ENCODE measurements at places on chromosomes 7 and 10.

- peak; percentile 42 for DNase-seq
Observed at GRCh38 chr7:27235387-27236311, 7.0 kb upstream of the EVX1 start.

DNA sequence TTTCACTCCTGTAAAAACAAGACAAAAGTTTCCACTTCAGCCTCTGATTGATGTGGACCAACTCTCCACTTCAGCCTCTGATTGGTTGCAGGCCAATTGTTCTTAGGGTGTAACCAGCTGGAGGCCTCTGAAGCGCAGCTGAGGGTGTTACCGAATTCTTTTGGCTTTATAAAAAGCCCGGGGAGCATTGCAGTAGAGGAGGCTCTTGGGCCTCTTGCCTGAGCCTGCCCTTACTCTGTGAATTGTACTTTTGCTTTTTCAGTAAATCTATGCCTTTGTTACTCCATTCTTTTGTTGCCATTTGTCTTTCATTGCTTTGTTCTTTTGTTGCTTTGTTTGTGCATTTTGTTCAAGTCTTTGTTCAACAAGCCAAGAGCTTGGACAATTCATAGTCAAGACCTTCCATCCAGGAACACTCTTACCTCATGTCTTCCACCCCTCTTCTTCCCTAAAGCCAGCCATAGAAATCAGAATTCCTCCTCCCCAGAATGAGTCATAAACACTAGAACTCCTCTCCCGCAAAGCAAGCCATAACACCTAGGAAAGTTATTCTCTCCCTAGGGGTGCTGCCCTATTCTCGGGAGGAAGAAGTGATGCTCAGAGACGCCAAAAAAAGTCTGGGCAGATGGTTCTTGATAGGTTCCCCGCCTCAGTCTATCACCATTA is 53.5 kb upstream of the ARMC3 start:
- DNase-seq = no peak

GRCh38 chr7:39172137-39172536 is 194.4 kb downstream of the POU6F2 start:
- no peak for DNase-seq

DNA sequence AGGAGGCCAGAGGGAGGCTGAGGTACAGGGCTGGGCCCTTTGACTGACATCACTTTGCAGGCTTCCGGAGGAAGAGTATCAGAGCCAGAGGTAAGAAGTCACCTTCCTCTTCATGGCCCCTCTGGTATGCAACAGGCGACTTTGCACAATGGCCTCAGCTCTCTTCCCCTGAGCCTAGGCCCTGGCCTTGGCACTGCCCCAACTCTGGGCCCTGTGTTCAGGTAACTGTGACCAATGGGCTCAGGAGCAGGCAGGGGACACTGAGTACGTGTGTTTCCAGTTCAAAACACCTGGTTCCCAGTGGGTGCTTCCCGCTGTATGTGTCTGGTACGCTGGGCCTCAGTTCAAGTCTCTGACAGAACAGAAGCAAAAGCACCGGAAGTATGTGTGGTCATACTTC is 12.1 kb upstream of the PAX2 start:
- no peak for DNase-seq

DNA sequence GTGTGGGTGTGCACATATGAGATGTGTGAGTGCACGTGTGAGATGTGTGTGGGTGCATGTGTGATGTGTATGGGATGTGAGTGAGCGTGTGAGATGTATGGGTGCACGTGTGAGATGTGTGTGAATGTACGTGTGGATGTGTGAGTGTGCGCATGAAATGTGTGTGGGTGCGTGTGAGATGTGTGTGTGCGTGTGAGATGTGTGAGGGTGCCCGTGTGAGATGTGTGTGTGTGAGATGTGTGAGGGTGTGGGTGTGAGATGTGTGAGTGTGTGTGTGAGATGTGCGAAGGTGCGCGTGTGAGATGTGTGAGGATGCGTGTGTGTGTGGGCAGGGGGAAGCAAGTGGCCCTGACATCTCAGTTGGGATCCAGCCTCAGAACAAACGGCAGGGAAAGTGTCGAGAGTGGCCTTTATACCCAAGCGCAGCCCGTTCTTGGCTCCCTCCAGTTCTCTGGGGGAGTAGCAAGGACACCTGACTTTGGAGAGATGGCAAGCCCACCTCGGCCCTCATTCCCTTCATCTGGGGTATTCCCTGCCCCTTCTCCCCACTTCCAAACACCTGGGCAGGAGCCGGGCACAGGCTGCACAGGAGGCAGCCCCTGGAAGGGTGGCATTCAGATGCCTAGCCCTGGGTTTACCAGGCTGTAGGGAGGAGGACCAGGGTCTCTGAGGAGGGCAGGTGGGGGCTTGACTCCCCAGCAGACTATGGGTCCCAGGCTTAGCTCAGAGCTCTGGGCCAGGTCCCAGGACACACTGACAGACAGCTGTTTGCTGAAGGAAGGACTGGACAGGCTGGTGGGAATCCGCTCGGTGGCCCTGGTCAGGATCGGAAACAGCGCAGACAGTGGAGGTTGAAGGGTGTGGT is 31.6 kb downstream of the PPIF start:
- DNase-seq = no peak

- DNase-seq = no peak
Observed at GRCh38 chr7:155844019-155844453, 31.8 kb upstream of the SHH start.

DNA sequence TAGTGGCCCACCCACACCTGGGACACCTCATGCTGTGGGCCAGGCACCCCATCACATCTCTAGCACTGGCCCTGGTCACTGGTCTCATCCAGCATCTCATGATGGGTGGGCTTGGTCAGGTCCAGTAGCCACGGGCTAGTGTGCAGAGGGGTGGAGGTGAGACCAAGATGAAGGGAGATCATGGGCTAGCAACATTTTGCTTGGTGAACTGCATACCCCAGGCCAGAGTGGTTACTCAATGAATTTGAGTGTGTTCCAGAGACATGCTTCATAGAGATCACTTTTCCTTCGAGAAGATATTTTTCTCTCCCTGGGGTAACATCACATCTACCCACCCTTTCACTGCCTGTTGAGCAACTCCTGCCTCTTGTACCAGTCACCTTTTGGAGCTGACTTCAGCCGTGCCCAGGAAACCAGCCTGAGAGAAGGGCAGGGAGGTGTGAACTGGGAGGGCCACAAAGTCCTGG is 44.2 kb downstream of the MINDY4 start:
- no peak for DNase-seq

DNA sequence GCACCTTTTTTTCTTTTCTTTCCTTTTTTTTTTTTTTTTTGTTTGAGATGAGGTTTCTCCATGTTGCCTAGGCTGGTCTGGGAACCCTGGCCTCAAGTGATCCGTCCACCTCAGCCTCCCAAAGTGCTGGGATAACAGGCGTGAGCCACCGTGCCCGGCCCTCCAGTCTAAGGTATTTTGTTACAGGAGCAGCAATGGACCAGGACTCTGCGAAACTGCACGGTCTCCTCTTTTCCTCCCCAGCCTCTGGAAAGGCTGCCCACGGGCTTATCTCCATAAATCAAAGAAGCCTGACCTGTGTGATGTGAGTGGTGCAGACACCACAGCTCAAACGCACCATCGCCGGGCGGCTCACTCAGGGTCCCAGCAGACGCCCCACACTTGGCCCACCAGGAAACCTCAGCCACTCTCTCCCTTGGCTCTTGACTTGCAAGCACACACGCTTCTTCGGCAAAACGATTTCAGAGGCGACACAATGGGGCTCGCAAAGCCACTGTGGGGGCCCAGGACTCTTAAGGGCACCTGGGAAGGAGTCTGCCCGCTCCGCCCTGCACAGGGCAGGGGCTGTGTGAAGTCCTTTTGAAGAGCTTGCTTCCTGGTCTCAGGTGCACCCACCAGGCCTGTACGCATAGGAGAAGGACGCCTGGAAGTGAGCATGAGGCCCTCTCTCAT is 20.6 kb downstream of the WDR86 start:
- no peak for DNase-seq

DNA sequence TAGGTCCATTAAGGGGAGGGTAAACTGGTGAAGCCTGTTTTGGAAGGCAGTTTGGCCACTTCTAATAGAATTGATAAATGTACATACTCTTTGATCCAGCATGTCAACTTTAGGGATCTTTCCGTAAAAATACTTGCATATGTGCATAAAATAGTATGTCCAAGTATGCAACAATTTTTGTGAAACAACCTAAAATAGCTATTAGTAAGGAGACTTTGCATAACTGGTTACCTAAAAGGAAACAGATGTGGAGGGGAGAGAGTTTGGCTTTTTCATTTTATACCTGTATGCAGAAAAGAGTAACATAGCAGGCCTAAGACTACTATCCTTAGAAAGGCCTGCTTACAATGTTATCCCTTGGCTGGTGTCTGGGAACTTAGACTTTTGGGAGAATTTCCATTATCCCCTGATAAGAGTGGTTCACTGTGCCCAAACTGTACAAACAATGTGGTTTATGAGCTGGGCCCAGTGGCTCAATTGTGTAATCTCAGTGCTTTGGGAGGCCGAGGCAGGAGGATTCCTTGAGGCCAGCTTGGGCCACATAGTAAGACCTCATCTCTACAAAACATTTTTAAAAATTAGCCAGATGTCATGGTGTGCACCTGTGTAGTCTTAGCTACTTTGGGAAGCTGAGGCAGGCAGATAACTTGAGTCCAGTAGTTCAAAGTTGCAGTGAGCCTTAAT is 21.3 kb downstream of the PTPN12 start:
- DNase-seq = no peak

GRCh38 chr7:48087349-48087748 is 1.7 kb upstream of the UPP1 start:
- DNase-seq = no peak

- peak; percentile 26 for DNase-seq
Observed at GRCh38 chr7:66639773-66640172, 11.1 kb downstream of the KCTD7 start.

GRCh38 chr10:60456053-60456452 is 66.4 kb upstream of the ANK3 start:
- no peak for DNase-seq

DNA sequence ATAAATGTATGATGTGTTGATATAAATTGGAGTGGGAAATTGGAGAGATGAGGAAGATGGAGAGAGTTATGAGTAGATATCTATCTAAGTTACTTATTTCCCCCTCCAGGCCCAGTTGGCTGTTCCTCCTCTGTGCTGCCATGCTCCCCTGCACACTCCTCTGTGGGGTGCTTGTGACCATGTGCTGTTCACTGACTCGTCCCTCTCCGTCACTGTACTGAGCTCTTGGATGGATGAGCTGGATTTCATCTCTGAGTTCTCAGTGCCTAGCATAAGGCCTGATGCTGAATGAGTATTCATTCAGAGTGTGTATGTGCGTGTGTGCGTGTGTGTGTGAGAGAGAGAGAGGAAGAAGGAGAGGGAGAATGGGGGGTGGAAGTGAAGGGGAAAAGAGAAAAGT is 14.5 kb downstream of the OR9A2 start:
- no peak for DNase-seq

DNA sequence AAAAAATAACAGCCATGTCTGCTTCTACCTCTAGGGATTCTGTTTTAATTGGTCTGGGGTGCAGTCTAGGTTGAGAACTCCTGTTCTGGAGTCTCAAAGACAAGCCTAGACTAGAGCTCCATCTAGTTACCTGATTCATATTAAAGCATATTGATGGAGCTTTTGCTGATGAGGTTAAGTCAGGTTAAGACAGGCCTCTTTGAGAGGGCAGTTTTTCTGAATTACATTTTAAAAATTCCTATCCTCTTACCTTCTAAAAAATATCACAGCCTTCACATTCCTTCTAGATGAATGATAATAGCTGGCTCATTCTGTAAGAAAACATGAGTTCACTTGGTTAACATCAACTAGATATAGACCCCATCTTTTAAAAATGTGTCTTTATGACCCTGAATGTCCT is 28.9 kb downstream of the MGAM start:
- no peak for DNase-seq

DNA sequence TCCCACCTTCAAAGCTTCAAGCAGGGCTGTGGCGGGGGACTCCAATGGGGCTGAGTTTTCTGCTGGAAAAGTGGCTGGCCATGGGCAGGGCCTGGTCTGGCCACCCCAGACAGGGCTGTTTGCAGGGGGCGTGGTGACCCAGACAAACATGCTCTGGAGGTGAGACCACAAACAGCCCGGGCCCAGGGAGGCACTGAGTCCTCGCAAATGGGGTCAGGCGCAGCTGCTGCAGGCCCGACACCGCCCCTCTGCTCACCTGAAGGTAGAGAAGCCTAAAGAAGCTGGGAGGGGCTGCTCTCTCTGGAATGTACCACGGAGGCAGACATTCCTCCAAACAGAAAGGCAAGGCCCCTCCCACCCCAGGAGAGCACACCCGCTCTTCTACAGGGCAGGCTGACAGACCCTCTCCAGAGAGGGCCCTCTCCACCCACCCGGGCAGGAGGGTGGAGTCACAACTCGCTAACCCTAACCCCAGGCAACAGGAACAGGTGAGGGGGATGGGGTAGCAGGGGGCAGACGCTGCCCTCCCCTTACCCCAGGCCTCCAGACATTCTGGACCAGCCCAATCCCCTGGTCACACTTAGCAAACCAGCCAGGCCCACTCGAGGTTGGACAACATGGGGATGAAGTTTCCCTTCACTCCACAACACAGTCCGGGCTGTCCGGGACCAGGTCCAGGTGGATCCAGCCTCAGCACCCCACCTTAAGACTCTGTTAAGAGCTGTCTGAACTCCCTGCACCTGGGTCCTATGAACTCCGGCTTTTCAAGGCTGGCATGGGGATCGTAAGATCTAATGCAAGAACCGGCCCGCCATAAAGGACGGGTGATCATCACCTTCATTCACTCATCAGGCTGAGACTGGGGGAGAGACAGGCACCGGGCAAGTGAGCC is 32.3 kb downstream of the OAT start:
- DNase-seq = no peak

DNA sequence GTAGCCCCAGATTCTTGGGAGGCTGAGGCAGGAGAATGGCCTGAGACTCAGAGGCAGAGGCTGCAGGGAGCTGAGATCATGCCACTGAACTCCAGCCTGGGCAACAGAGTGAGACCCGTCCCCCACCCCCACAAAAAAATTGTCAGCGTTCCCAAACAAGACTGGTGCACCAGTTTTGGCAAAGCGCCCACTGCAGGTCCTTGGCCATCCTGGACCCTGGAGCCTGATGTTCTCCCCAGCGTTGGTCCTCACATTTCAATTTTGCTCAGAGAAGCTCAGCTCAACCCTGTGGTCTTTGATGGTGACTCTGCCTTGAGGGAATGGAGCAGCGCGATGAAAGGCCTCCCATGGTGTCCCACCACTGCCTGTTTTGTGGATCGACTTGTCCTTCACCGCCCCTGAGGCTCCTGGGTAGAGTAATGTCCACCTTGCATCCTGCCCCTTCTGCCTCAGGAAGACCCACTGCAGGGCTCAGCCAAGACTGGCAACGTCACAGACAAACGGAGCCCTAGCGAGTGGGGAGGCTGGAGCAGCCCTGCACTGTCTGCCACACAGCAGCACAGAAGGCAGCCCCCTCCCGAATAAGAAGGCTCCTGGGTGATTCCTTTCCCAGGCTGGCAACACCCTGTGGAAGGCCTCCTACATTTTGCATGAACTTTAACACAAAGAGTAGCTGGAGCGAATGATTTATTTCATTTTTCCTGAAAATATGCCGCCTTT is 410.9 kb downstream of the TCERG1L start:
- no peak for DNase-seq
